AG20443 (cell line): ENCODE measurements at places on chromosomes 2 and 18.

DNA sequence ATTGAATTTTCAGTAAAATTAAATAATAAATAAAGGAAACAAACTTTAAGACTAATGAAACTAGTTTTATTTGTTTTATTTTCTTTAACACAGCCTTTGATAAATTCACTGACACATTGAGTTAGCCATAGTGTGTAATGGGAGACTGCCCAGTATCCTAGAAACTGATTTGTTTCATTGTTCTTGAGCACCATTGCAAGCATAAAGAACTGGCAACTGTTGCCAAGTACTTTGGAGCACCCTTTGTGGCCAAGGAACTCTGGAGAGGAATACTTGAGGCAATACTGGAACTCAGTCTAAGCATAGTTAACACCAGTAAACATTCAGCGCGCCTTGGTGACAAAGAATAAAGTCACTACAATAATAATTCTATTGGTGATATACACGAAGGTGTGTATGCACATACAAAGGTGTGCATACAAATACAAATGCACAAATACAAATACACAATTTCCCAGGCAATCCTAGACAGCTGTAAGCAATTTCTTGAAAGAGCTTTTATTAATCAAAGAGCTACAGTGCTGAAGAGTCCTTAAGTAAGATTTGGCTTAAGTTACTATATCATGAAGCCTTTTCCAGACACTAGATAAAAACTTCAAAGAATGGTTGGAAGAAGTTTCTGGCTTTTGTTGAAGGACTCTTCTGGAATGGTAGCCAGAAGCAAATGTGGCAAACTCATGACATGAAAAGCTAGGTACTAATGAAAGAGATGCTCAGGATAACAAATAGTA lies 1371.2 kb downstream of the LRP1B start:
- no peak for DNase-seq

DNA sequence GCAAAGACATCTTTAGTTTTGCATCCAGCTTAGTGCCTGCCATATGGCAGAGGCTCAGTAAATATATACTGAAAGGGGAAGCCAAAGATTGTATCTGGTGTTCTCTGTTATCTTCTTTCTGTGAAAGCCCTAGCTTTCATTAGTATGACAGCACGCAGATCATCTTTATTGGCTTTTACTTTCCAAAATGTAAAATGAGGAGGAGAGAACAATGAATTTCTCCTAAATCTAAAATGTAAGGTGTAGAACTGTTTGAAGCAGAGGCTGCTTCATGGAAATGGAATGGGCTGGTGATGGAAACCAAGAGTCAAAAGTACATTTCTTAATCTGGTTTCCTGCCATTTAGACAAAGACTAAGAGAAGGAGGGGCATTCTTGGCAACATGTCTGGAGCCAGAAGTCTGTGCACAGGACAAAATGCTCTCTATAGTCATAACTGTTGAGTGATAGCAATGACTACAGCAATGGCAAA lies 1029.9 kb upstream of the PIK3C3 start:
- DNase-seq: no peak

- no peak for DNase-seq
Observed at GRCh38 chr2:105954891-105955290, 210.2 kb downstream of the NCK2 start.

DNA sequence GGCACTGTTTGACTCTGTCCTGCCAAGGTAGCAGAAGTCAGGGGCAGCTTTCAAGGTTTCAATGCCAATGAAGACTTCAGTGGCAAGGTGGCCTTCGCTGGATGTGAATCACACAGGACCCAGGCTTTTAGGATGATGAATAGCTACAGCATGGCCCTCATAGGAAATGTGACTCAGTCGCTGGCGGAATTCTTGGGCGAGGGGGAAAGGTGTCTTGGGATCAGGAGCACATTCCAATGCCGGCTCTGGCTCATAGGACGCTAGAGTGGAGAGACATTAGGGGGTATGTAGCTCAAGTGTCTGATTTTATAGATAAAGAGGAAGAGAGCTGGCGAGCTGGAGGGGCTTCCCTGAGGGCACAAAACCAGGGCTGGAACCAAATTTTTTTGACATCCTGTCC lies 68.6 kb downstream of the SMIM21 start:
- DNase-seq: no peak

- DNase-seq: no peak
Observed at GRCh38 chr2:74836675-74837401, 2.9 kb downstream of the HK2 start.

GRCh38 chr2:7861910-7862702 lies 819.8 kb upstream of the ID2 start:
- DNase-seq: no peak

DNA sequence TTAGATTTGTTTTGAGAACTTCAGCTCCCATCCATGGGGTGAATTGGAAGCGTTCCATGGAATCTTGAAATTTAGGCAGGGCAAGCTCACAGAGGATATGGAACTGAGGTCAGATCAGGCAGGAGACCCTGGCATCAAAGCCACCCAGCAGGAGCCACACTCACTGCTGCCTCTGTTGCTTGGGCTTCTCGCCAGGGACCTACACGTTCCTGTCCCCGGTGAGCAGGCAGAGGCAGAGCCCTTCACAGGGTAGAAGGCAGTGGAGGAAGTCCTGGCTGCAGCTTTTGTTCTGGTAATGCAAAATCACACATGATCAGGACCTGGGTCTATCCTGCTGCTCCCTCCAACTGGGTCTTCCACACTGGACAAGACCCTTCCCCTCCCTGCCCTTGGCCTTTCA lies 42.1 kb downstream of the CAPN13 start:
- DNase-seq: no peak
